ENCODE measurements at places on chromosomes 3 and 15.
A peak's percentile ranks its signal among the peaks of the same experiment; 100 is the strongest.

DNA sequence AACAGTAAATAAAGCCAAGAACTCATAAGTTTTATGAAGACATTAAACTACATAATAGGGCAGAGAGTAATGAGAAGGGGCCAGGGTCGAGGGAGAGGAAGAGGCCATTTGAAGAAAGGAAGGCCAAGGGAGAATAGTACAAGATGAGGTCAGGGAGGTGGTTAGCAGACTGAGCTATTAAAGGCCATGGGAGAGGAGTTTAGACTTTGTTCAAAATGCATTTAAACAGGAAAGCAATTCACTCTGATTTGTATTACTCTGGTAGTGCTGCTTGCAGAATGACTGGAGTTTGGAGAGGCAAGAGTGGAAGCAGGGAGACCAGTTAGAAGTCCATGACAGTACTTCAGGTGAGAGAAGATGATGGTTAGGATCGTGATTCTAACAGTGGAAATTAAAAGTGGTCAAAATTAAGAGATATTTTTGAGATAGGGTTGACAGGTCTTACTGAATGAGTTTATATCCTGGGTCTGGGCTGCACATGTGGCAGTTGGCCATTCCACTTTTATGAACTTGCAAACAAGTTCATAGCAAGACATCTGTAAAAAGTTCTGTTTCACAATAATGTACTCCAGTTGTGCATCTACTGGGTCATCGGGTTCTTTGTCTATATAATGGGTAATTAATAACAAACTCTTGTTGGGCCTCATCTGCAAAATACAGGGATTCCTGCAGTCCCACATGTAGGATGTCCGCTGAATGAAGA lies 16.3 kb downstream of the PPP2R3A start:
- DNase-seq: no peak

DNA sequence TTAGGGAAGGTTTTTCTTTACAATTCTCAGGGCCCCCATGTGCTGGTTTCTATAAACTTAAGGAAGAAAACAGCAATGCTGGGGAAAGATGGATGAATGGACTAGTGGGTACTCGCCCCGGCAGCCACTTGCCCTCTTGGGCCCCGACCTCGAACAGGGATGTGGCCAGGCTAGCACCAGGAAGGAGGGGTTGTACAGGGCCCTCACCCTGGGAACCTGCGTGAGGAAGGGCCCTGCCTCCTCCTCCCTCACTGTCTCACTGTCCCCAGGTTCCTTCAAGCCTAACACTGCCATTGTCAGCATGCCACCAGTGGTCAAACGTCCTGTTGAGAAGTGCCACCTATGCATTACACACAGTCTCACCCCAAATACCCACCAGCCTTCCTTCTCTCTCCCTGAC lies 9.1 kb downstream of the ADAMTS17 start:
- no peak for DNase-seq

DNA sequence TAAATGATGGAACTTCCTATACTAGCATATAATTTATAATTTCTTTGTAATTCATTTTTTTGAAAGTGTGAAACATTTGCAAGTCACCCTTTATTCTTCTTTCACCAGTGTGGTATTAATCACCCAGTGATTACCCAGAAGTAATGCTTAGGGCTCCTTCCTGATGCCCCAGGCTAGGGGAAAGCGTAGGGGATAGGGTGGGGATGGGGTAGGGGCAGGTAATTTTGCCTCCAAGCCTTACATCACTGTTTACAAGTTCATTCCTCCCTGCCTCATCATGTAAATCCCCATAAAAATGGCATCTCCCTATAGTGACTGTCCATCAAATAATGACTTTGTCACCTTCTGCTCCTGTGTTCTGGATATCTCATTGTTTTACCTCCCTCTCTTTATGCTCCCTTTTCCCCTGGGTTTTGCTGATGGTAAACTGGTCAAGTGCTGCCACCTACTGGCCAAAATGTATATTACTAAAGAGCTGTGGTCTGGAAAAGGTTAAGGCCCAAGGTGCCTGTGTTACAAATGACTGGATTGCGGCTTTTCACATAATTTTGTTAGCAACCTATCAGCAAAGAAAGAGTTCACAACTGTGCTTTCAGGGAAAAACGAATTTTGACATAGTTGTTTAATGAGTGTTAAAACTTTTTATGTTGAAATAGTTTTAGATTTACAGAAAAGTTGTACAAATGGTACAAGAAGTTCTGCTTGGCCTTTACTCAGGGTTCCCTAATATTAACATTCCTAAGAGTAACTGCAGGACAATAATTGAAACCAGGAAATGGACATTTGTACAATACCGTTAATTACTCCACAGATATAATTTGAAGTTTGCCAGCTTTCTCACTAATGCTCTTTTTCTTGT lies 54.7 kb downstream of the ONECUT1 start:
- peak; percentile 47 for DNase-seq

DNA sequence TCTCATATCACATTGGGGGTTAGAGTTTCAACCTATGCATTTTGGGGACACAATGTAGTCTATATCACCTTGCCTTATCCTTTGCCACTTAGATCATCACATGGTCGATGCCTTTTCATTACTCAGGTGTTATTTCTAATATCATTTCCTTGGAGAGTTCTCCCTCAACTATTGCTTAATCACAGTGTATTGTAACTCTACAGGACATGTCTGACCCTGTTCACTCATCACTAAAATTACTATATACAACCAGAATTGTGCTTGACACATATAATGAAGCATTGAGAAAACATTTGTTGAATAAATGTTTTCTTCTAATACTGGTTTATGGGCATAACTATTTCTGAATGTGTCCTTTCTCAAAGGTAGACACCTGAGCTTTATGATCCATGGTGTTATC lies 207.4 kb downstream of the EPHA6 start:
- no peak for DNase-seq

DNA sequence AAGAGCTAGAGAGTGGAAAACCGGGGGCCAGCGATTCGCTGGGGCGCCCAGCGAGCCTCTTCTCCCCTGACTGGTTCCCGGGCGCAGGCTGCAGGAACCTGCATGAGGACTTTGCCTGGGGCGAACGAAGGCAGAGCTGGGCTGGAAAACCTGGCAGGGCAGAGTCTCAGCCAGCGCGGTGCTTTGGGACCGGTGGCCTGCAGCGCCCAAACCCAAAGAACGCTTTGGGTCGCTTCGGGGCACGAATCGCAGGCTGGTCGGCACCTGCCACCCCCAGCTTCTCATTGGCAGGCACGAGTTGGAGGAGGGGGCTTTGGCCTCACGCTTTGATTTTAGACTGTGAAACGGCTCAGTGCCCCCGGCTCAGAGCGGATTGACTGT lies 3.0 kb downstream of the ONECUT1 start:
- DNase-seq: no peak

- DNase-seq: no peak
Measured at GRCh38 chr3:159994182-159994581, 5.5 kb downstream of the IL12A start.

GRCh38 chr3:126667631-126668449 lies 12.9 kb upstream of the TXNRD3 start:
- DNase-seq: no peak

GRCh38 chr15:76206325-76206976 lies 104.8 kb downstream of the ETFA start:
- DNase-seq: no peak

GRCh38 chr3:189947948-189948723 lies 172.6 kb downstream of the P3H2 start:
- DNase-seq: no peak

- no peak for DNase-seq
Measured at GRCh38 chr3:13883681-13884080, 3.8 kb upstream of the WNT7A start.

- DNase-seq: no peak
Measured at GRCh38 chr15:28001641-28002040, 97.5 kb downstream of the OCA2 start.

GRCh38 chr3:188860147-188860546 lies 311.6 kb upstream of the TPRG1 start:
- no peak for DNase-seq

DNA sequence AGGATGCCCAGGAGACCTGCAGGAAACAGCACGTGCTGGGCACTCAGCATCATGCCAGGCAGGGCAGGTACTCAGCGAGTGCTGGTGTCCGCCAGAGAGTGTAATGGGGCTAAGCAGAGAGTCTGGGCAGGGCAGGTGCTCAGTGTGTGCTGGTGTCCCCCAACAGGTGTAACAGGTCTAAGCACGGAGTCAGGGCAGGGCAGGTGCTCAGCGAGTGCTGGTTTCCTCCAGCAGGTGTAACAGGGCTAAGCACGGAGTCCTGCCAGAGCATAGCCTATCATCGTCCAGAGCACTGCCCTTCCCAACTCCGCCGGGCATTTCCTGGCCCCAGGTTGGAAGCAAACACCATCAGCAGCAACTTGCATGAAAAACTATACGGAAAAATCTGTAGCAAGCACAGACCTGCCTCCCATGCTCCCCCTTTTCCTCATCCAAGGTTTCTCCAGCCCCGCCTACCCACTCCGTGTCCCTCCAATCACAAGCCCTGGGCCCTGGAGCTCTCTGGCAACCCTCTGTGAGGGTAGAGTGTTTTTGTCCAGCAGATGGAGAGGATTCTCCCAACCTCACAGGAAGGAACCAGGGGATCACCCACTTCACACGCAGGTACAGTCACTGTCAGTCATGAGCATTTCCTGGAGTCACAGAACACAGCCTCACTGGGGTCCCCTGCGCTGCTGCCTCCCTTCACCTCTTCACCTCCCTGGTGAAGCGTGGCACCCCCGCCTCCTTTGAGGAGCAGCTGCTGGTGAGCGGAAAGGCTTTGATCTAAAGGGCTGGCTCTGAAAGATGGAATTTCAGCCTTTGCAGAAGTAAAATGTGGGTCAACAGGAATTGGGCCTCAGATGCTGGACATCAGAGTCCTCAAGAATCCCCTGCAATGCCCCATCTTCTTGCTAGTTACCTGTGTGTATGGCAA lies 302.5 kb downstream of the OCA2 start:
- DNase-seq: no peak

- DNase-seq: no peak
Measured at GRCh38 chr15:98154863-98155262, 194.4 kb downstream of the ARRDC4 start.

DNA sequence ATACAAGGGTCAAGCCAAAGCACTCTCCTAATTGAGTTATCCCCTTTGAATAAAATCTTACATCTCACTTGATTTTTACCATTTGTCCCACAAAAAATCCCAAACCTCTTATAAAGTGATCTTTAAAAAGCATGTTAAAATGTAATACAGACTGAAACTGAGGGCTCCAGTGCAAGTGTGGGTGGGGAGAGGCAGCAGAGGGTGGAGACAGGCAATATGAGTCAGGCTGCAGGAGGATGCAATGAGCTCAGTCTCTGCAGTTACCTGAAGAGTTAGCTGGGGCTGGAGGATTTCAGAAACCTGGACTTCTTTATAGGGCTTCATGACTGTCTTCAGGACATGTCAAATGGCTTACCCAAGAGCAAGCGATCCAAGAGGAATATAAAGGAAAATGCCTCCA lies 14.2 kb upstream of the COLQ start:
- no peak for DNase-seq

DNA sequence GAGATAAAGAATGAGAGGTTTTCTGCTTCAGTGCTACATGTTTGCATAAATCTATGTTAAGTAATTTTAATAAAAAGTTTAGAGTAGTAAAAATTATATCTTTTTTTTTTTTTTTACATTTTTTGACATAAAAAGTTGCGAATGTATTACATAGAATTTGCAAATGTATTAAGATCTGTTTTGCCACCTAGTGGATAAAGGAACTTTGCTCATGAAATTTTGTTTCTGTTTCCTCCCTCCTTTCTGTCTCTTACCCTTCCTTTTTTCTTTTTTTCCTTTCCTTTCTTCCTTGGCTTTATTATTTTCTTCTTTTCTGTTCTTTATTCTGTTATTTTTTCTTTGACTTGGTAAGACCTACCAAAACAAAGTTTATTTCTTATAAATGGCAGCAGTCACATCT lies 58.5 kb upstream of the UTS2B start:
- DNase-seq: no peak

GRCh38 chr3:27031476-27031875 lies 337.7 kb downstream of the NEK10 start:
- no peak for DNase-seq

DNA sequence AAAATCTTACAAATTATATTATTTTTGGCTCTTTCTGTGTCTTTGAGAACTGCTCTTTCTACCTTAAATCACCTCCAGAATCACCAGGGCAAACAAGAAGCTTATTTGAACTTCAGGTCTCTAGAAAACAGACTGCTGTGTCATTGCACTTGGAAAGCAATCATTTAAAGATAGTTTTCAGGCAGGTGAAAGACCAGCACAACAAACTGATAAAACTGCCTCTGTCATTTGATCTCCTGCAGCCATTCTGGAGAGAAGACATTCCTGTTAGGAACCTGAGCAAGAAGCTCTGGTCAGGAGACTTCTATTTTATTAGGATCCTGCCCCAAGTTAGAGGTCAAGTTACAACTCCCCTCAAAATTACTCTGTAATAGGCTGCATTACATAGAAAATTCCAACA lies 50.7 kb upstream of the AP4E1 start:
- DNase-seq: no peak

- DNase-seq: no peak
Measured at GRCh38 chr3:80233576-80233975, 465.8 kb upstream of the ROBO1 start.

DNA sequence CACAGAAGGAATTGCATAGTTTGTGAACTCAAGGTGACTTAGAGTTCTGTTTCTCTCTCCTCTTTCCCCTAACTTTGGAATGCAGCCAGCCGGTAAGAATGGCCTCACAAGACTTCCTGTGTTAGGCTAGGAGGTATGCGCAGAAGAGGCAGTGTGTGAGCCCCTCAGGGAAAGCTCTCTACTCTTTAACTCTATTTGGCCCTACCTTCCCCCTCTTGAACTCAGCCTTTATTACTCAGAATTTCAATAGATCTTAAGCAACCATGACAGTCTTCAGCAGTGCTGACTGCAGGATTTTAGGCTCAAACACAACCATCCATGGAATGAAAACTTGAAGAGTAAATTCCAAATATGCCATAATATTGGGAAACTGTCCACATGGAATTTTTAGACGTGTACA lies 209.5 kb downstream of the DTWD1 start:
- DNase-seq: no peak

DNA sequence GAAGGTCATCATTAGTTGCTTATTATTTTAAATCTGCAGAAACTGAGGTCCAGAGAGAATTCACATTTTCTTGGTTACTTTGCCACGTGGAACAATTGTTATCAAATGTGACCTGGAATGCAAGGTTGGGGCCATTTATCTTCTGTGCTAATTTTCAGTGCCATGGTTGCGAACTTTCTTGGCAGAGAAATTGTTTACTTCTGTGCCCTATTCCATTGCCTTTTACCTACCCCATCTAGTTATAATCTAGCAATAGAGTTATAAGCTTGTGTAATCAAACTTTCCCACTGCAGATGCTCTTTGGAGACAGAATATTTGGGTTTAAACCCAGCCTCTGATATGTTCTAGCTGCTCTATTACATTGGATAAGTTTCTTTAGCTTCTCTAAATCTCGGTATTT lies 242.9 kb downstream of the LPP start:
- no peak for DNase-seq

DNA sequence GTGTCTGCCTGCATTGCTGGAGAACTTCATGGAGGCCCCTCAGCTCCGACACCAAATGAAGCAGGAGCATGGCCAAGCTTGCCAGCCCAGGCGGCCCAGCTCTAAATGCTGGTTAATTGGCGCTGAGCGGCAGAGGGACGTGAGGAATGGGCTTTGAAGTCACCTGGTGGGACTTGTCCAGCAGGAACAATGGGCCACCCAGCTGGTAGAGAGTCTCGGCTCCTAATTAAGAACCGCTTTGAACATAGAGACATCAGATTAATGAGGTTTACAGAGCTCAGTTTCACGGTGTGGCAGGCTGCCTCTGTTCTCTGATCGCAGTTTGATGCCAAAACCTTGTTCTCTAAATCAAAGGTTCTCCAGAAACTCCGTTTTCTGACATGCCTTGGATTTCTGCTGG lies 77.5 kb upstream of the LINGO1 start:
- DNase-seq: no peak

GRCh38 chr15:44530653-44531052 lies 6.3 kb upstream of the EIF3J start:
- no peak for DNase-seq
